Activated naive CD8-positive, alpha-beta T cell treated with anti-CD3 and anti-CD28 coated beads, Interleukin-2, amount 50 U/mL, for 24 hours (primary cell): ENCODE measurements at places on chromosomes 16 and 17.

DNA sequence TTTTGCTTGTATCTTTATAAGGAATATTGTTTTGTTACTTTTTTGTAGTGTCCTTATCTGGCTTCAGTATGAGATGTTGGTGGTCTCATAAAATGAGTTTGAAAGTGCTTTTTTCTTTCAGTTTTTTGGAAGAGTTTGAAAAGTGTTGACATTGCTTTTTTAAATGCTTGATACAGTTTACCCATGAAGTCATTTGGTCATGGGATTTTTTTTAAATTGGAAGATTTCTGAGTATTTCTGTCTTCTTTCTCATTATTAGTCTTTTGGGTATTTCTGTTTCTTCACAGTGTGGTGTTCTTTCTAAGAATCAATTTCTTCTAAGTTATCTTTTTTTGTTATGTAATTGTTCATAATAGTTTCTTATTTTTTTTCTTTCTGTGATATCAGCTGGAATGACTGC is 15.1 kb downstream of the ZNF267 start:
- peak overlapping the region; percentile 91 for H3K27ac ChIP-seq
- no peak for DNase-seq
- H3K27me3 ChIP-seq, result no peaks in the 10 kb centered on the region

- H3K36me3 ChIP-seq, result no peaks in the 10 kb centered on the region
- no peak for DNase-seq
- no peaks in the 10 kb centered on the region for H3K27me3 ChIP-seq
- H3K27ac ChIP-seq, result no peak overlapping the region
These were observed 63.5 kb upstream of the USP7 start for GRCh38 chr16:9027070-9027799.

- peaks cover 4% of the 10 kb centered on the region for H3K4me1 ChIP-seq
- H3K27ac ChIP-seq, result no peak overlapping the region
- no peak overlapping the region for H3K4me3 ChIP-seq
- peaks cover 10% of the 10 kb centered on the region for H3K27me3 ChIP-seq
These were observed 26.3 kb upstream of the NACA2 start for GRCh38 chr17:61617330-61617729.

GRCh38 chr16:31079342-31079944 is 5.2 kb downstream of the ZNF646 start:
- no peak overlapping the region for H3K4me3 ChIP-seq
- peaks cover 38% of the 10 kb centered on the region for H3K36me3 ChIP-seq
- no peak for DNase-seq
- H3K27me3 ChIP-seq, result no peaks in the 10 kb centered on the region

GRCh38 chr16:81863630-81864352 is 84.7 kb downstream of the PLCG2 start:
- DNase-seq, result no peak
- no peak overlapping the region for H3K4me3 ChIP-seq
- H3K4me1 ChIP-seq, result peaks cover 21% of the 10 kb centered on the region
- no peak overlapping the region for H3K27ac ChIP-seq
- H3K36me3 ChIP-seq, result no peaks in the 10 kb centered on the region

DNA sequence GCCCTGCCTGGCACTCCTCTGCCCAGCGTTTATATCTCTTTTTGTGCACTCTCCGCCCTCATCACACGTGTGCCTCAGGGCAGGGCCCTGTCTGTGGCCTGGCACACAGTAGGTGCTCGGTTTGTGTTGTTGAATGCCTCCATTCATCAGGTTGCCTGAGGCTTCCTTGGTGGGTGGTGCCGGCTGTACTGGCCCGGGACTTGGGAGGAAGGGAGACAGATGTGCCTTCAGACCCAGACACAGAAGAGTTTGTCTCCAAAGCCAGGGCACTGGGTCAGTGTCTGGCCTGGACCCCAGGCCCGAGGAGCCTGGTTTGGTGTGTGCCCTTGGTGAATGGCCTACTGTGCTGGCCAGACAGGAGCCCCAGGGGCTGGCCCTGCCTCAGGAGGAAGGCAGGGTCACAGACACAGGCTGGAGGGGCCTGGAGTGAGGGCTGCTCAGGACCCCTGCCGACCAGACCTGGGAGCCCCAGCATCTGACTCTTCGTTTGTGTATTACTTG is 71.6 kb downstream of the RAI1 start:
- H3K27ac ChIP-seq, result peak overlapping the region; percentile 95
- peaks cover 80% of the 10 kb centered on the region for H3K4me1 ChIP-seq
- DNase-seq, result no peak
- H3K27me3 ChIP-seq, result no peaks in the 10 kb centered on the region
- H3K36me3 ChIP-seq, result peaks cover 2% of the 10 kb centered on the region
- peak overlapping the region; percentile 91 for H3K4me3 ChIP-seq

- no peak for DNase-seq
- no peak overlapping the region for H3K27ac ChIP-seq
- H3K36me3 ChIP-seq, result no peaks in the 10 kb centered on the region
These were observed 9.0 kb downstream of the ADGRG1 start for GRCh38 chr16:57637424-57637823.

GRCh38 chr17:9833922-9834321 is 8.2 kb downstream of the GLP2R start:
- no peaks in the 10 kb centered on the region for H3K36me3 ChIP-seq
- H3K27ac ChIP-seq, result no peak overlapping the region
- no peak overlapping the region for H3K4me3 ChIP-seq
- DNase-seq, result no peak
- H3K27me3 ChIP-seq, result no peaks in the 10 kb centered on the region
- no peaks in the 10 kb centered on the region for H3K4me1 ChIP-seq

GRCh38 chr17:60468371-60468770 is 46.1 kb downstream of the CHCT1 start:
- no peak overlapping the region for H3K4me3 ChIP-seq
- peaks cover 22% of the 10 kb centered on the region for H3K36me3 ChIP-seq
- no peak for DNase-seq

DNA sequence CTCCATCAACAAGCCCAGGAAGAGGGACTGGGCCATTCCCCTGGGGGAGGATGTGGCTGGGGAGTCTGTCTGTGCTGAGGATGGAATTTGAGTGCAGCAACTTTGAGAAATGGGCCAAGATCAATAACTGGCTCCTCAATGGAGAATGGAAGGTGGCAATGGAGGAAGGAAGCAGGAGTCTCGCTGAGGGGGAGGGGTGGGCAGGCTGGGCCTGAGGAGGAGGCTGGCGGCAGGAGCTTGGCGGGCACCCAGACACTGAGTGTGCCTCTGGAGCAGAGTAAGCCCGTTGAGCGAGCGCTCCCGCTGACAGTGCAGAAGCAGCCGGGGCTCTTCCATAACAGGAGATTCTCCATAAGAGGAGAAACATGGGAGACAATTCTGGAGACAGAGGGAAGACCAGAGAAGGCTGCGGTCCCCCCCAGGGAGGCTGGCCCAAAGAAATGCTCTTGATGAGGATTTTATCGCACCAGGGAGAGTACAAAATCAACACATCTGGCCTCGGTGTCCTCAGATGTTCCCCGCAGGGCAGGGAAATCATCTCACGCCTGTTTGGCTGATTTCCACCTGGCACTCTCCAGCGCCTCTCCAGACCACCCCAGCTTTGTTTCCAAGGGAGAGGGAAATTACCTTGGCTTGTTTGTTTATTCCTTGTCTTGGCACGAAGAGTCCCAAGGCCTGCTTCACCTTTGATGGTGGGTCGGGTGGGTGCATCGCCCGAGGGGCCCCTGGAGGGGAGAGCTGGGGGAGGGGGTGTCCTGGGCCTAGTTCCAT is 2.8 kb upstream of the MMP15 start:
- no peak for DNase-seq
- no peaks in the 10 kb centered on the region for H3K36me3 ChIP-seq
- peaks cover 5% of the 10 kb centered on the region for H3K27me3 ChIP-seq
- no peak overlapping the region for H3K27ac ChIP-seq
- no peak overlapping the region for H3K4me3 ChIP-seq

DNA sequence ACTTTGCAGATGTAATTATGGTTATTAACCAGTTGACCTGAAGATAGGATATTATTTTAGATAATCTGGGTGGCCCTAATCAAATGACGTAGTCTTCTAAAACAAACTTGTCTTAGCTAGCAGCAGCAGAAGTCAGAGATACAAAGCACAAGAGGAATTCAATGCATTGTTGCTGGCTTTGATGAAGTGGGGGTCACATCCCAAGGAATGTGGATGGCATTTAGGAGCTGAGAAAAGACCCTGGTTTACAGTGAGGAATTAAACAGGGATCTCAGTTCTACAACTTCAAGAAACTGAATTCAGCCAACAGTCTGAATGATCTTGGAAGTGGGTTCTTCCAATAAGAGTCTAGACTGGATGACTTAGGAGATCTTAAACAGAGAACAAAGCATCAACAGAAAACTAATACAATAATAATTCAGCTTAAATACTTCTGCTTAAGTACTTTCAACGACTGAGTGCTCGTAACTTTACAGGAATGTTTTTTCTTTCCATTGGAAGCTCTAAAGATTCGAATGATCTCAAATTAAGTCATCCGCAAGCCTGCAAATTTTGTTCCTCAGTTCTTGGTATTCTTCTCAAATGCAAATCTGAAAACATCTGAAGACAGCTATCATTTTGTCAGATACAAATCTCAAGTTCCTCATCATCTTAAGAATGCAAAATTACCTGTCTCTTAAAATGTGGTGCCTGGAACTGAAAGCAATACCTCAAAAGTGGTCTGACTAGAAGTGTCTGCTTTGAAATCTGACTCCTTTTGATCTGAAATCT is 3.3 kb downstream of the C16orf46 start:
- H3K4me1 ChIP-seq, result peaks cover 4% of the 10 kb centered on the region
- DNase-seq, result no peak
- H3K4me3 ChIP-seq, result no peak overlapping the region

DNA sequence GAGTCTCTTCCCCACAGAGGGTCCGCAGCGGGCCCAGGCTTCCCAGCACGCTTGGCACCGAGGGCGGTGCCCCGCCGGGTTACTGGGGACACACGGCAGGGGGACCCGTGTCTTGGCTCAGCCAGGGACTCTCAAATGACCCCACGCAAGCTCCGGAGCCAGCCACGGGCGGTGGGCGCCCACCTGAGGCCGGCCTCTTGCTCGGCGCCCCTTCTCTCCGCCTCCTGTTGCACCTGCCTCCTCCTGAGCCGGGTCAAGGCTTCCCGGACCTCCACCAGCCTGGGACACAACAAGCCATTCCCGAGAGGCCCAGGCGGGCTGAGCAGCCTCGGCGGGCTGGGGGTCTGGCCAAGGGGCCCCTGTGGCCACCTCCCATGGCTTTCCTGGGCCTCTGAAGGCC is 1.7 kb downstream of the CCDC154 start:
- no peak overlapping the region for H3K4me3 ChIP-seq
- no peaks in the 10 kb centered on the region for H3K4me1 ChIP-seq
- H3K27ac ChIP-seq, result no peak overlapping the region
- no peaks in the 10 kb centered on the region for H3K27me3 ChIP-seq
- H3K36me3 ChIP-seq, result peaks cover 2% of the 10 kb centered on the region

DNA sequence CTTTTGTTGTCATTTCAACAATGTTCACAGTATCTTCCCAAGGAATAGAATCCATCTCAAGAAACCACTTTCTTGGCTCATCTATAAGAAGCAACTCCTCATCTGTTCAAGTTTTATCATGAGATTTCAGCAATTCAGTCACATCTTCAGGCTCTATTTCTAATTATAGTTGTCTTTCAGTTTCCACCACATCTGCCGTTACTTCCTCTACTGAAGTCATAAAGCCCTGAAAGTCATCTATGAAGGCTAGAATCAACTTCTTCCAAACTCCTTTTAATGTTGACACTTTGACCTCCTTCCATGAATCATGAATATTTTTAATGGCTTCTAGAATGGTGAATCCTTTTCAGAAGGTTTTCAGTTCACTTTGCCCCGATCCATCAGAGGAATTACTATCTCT is 102.1 kb downstream of the CDH13 start:
- H3K27ac ChIP-seq, result no peak overlapping the region
- DNase-seq, result no peak
- H3K27me3 ChIP-seq, result peaks cover 2% of the 10 kb centered on the region
- H3K4me1 ChIP-seq, result no peaks in the 10 kb centered on the region
- no peaks in the 10 kb centered on the region for H3K36me3 ChIP-seq

DNA sequence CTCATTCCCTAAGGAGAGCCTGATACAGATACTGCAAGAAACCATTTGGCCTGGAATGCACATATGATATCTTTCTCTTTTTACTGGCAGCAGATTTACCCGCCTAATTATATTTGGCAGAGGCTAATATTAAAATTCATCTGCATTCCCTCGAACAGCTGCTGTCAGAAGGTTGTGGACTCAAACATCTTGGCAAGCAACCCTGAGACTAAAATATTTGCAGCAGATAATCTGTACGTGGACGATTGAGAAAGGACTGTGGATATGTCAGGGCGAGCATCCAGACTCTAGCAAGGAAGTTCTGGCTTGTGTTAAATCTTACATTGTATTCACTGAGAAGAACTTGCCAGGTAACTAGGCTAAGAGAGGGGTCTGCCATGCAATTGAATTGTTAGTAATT is 65.2 kb downstream of the SNX20 start:
- H3K4me3 ChIP-seq, result no peak overlapping the region
- no peak overlapping the region for H3K27ac ChIP-seq
- DNase-seq, result no peak

- H3K4me1 ChIP-seq, result no peaks in the 10 kb centered on the region
- H3K27ac ChIP-seq, result no peak overlapping the region
- H3K36me3 ChIP-seq, result peaks cover 10% of the 10 kb centered on the region
- no peak for DNase-seq
These were observed 362.0 kb downstream of the SEC14L1 start for GRCh38 chr17:77502626-77503292.
